ENCODE measurements at places on chromosomes 7 and 10. TPM values are rescaled to one million over a fixed set of nuclear protein-coding genes. Genes with fewer than 3 reads are reported as not detected.
A peak's percentile ranks its signal among the peaks of the same experiment; 100 is the strongest.

DNA sequence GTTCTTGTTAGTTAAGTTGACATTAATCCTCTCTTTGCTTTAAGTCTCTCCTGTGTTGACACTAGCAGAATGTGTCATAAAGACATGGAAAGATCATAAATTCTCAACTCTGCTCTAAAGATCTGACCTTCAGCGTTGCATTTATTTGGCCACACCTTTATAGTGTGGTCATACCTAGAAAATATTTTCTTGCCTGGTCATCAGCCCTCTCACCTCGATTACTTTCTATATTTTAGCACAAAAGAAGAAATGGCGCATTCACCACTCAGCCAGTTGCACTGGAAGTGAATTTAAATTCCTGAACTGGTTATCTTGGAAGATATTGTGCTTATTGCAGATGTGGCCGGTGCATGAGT is 96.7 kb upstream of the PDCD4 start:
- no peaks in the 10 kb centered on the region for H3K36me3 ChIP-seq
- peak; percentile 63 for DNase-seq
- no peak overlapping the region for H3K4me3 ChIP-seq
- H3K27ac ChIP-seq = peak overlapping the region; percentile 97
- H3K27me3 ChIP-seq = no peaks in the 10 kb centered on the region

- H3K27ac ChIP-seq = no peak overlapping the region
- H3K4me3 ChIP-seq = no peak overlapping the region
- H3K36me3 ChIP-seq = no peaks in the 10 kb centered on the region
- no peaks in the 10 kb centered on the region for H3K4me1 ChIP-seq
These were observed 17.7 kb downstream of the LDB1 start for GRCh38 chr10:102102421-102102820.

GRCh38 chr10:51083356-51083853 is 9.1 kb downstream of the PRKG1 start:
- peaks cover 9% of the 10 kb centered on the region for H3K4me1 ChIP-seq
- no peak overlapping the region for H3K27ac ChIP-seq
- H3K27me3 ChIP-seq = no peaks in the 10 kb centered on the region
- peak; percentile 11 for DNase-seq
- H3K36me3 ChIP-seq = no peaks in the 10 kb centered on the region

Gene INA
- polyA plus RNA-seq = 0.71 TPM

Gene CCL24
- not detected for polyA plus RNA-seq

DNA sequence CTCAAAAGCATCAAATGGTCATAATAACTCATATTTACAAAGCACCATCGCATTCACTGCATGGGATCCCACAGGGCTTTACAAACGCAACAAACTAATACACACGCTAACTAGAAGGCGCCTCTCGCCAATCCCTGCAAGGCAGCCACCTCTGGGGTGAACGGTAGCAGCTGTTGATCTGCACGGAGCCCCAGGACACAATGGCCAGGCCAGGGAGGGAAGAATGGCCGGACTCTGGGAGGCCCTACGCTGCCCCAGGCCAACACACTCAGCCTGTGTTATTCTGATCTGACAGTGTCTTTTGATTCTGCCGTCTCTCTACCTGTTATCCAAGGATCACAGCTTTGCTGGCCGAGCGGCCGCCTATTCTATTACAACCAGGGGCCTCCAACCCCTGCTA is 41.8 kb downstream of the HABP2 start:
- no peaks in the 10 kb centered on the region for H3K36me3 ChIP-seq
- H3K27ac ChIP-seq = no peak overlapping the region
- H3K4me1 ChIP-seq = no peaks in the 10 kb centered on the region
- DNase-seq = no peak
- no peaks in the 10 kb centered on the region for H3K27me3 ChIP-seq

- no peak overlapping the region for H3K27ac ChIP-seq
- DNase-seq = no peak
- no peaks in the 10 kb centered on the region for H3K27me3 ChIP-seq
- H3K4me1 ChIP-seq = no peaks in the 10 kb centered on the region
These were observed 110.7 kb downstream of the INHBA start for GRCh38 chr7:41592236-41592635.

Gene ZNF800
- 14.3 TPM for polyA plus RNA-seq

- no peak overlapping the region for H3K4me3 ChIP-seq
- no peak for DNase-seq
- no peak overlapping the region for H3K27ac ChIP-seq
- peaks cover 8% of the 10 kb centered on the region for H3K4me1 ChIP-seq
- H3K36me3 ChIP-seq = no peaks in the 10 kb centered on the region
These were observed 1.6 kb downstream of the VSTM4 start for GRCh38 chr10:49113741-49114141.

- H3K27me3 ChIP-seq = no peaks in the 10 kb centered on the region
- H3K4me1 ChIP-seq = no peaks in the 10 kb centered on the region
These were observed 1.0 kb upstream of the PILRA start for GRCh38 chr7:100372256-100372655.

DNA sequence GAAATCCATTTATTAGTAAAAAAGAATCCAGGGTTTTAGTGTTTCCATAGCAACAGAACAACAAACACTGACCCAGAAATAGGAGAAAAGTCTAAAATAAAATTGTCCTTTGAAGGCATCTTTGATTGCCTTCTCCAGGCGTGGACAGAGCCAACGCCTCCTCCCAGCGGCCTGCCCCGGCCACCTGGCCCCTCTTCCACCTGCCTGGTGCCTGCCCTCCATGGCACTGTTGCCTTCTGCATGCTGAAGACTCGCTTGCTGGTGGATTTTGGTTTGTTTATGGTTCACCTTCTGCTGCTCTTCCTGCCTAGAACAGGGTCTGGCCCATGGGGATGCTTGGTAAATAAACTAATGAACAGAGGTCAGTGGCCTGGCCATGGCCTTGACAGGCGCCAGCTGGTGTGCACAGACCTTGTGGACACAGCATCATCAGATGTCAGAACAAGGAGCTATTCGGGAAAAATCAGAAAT is 107.4 kb downstream of the DYNC2I1 start:
- H3K36me3 ChIP-seq = no peaks in the 10 kb centered on the region
- no peak overlapping the region for H3K27ac ChIP-seq
- H3K4me1 ChIP-seq = no peaks in the 10 kb centered on the region

Gene LAMB4
- 3.1 TPM for polyA plus RNA-seq

Gene UTF1
- not detected for polyA plus RNA-seq

GRCh38 chr7:151805191-151805590 is 71.7 kb downstream of the PRKAG2 start:
- no peak overlapping the region for H3K4me3 ChIP-seq
- DNase-seq = no peak
- no peaks in the 10 kb centered on the region for H3K36me3 ChIP-seq
- peaks cover 10% of the 10 kb centered on the region for H3K4me1 ChIP-seq
- peak overlapping the region; percentile 77 for H3K27ac ChIP-seq

Gene ANKRD1
- polyA plus RNA-seq = 49.5 TPM

Gene FBXL13
- polyA plus RNA-seq = 0.10 TPM

- no peak for DNase-seq
- H3K27me3 ChIP-seq = no peaks in the 10 kb centered on the region
- H3K4me3 ChIP-seq = no peak overlapping the region
- H3K36me3 ChIP-seq = no peaks in the 10 kb centered on the region
These were observed 225.6 kb downstream of the LRRTM3 start for GRCh38 chr10:67151471-67151870.

- DNase-seq = peak; percentile 86
- H3K27ac ChIP-seq = no peak overlapping the region
- no peak overlapping the region for H3K4me3 ChIP-seq
- H3K4me1 ChIP-seq = no peaks in the 10 kb centered on the region
- no peaks in the 10 kb centered on the region for H3K27me3 ChIP-seq
These were observed 9.9 kb upstream of the PSMG3 start for GRCh38 chr7:1579481-1580421.

DNA sequence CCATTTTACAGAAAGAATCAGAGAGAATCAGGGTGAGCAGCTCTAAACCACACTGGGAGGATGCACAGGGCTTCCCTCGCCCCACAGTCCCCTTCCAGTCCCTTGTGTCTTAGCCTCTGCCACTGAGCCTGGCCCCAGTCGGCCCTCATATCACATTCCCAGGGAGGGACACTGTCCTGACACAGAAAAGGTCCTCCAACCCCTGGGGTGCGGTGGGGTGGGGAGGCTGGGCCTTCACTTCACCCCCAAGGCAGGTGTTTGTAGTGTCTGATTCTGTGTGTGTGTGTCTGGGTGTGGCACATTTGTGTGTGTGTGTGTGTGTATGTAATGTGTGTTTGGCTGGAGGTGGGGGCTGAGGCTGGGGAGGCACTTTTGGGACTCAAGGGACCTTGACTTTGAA is 1.8 kb upstream of the KCP start:
- H3K27ac ChIP-seq = no peak overlapping the region
- H3K4me3 ChIP-seq = no peak overlapping the region
- peaks cover 9% of the 10 kb centered on the region for H3K4me1 ChIP-seq
- H3K27me3 ChIP-seq = peaks cover 57% of the 10 kb centered on the region
- no peak for DNase-seq
- no peaks in the 10 kb centered on the region for H3K36me3 ChIP-seq

GRCh38 chr10:119315128-119316001 is 108.0 kb downstream of the GRK5 start:
- no peak overlapping the region for H3K4me3 ChIP-seq
- H3K27ac ChIP-seq = peak overlapping the region; percentile 95
- DNase-seq = peak; percentile 86
- H3K36me3 ChIP-seq = no peaks in the 10 kb centered on the region

- no peaks in the 10 kb centered on the region for H3K36me3 ChIP-seq
- H3K27ac ChIP-seq = no peak overlapping the region
- no peak overlapping the region for H3K4me3 ChIP-seq
- H3K27me3 ChIP-seq = peaks cover 4% of the 10 kb centered on the region
- H3K4me1 ChIP-seq = no peaks in the 10 kb centered on the region
These were observed 74.5 kb upstream of the PRKCQ start for GRCh38 chr10:6654571-6654970.

- H3K27me3 ChIP-seq = no peaks in the 10 kb centered on the region
- DNase-seq = no peak
- H3K4me1 ChIP-seq = no peaks in the 10 kb centered on the region
- no peak overlapping the region for H3K4me3 ChIP-seq
These were observed 421.3 kb downstream of the EXOC4 start for GRCh38 chr7:133674079-133674763.

Gene EN2
- 0.24 TPM for polyA plus RNA-seq

Gene H2BK1
- not detected for polyA plus RNA-seq

GRCh38 chr7:44707558-44708230 is 41.0 kb upstream of the ZMIZ2 start:
- H3K4me3 ChIP-seq = no peak overlapping the region
- no peak for DNase-seq
- H3K27me3 ChIP-seq = no peaks in the 10 kb centered on the region
- H3K27ac ChIP-seq = no peak overlapping the region
- H3K36me3 ChIP-seq = no peaks in the 10 kb centered on the region

Gene NKX1-2
- 0.22 TPM for polyA plus RNA-seq

Gene SPDYE6
- polyA plus RNA-seq = 1.0 TPM

GRCh38 chr7:42193471-42194129 is 43.4 kb downstream of the GLI3 start:
- H3K27ac ChIP-seq = peak overlapping the region; percentile 49
- H3K4me1 ChIP-seq = peaks cover 11% of the 10 kb centered on the region

Gene VIPR2
- 4.5 TPM for polyA plus RNA-seq

GRCh38 chr7:116588225-116588624 is 63.4 kb downstream of the CAV1 start:
- no peaks in the 10 kb centered on the region for H3K27me3 ChIP-seq
- DNase-seq = no peak
- peaks cover 14% of the 10 kb centered on the region for H3K4me1 ChIP-seq
- no peak overlapping the region for H3K27ac ChIP-seq
- H3K4me3 ChIP-seq = no peak overlapping the region

DNA sequence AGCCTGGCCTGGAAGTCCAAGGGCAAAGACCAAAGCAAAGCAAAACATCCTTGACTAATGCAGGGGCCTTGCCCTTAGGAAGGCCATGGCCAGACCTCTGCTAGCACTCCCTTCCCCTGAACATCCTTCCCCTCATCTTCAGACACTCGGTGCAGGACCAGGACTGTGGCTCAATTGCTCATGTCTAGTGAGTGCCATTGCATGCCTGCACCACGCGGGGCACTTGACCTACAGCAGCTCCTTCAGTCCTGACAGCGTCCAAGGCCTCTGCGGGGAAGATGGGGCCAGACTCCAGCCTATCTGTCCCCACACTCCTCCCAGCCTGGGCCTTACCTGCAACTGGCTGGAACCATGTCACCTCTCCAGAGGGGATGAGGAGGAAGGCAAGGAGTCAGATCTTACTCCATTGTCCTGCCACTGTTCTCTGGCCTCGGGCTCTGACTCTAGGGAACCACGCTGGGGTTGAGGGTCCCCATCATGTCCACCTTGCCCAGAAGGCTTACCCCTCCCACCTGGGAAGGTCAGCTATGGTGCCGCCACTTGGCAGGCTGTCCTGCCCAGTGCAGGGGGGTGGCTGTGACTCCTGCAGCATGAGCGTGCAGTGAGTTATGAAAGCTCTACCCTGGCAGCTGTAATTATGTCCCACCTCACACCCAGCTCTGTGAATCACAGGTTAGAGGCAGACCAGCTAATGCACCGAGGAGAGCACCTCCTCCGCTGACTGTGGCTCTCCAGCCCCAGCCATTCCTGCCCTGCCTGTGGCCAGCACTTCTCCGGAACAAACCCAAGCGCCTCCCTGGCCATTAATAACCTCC is 16.1 kb downstream of the DRGX start:
- peaks cover 21% of the 10 kb centered on the region for H3K27me3 ChIP-seq
- no peak for DNase-seq
- no peaks in the 10 kb centered on the region for H3K4me1 ChIP-seq
- H3K36me3 ChIP-seq = no peaks in the 10 kb centered on the region

DNA sequence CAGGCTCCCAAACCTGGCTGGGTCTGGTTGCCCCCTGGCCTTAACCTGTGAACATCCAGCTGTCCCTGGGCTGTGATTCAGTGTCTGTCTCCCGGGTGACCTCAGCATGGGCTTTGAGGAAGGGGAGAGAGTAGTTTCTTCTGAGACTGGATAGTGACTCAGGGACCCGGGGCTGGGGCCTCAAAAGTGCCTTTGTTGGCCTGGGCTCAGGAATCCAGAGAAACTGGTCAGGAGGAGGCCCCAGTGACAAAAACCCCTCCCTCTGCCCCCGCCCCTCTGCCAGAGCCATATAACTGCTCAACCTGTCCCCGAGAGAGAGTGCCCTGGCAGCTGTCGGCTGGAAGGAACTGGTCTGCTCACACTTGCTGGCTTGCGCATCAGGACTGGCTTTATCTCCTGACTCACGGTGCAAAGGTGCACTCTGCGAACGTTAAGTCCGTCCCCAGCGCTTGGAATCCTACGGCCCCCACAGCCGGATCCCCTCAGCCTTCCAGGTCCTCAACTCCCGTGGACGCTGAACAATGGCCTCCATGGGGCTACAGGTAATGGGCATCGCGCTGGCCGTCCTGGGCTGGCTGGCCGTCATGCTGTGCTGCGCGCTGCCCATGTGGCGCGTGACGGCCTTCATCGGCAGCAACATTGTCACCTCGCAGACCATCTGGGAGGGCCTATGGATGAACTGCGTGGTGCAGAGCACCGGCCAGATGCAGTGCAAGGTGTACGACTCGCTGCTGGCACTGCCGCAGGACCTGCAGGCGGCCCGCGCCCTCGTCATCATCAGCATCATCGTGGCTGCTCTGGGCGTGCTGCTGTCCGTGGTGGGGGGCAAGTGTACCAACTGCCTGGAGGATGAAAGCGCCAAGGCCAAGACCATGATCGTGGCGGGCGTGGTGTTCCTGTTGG is at the start of gene CLDN4:
TSS of gene CLDN4 (plus strand) at position 316 of the 903 bp plus-strand sequence. CDS start at position 522, 206 bp downstream.
- H3K36me3 ChIP-seq = no peaks in the 10 kb centered on the region
- DNase-seq = peak; percentile 92
- peaks cover 37% of the 10 kb centered on the region for H3K4me1 ChIP-seq
